ENCODE measurements at places on chromosomes 11 and 22. TPM values are rescaled to one million over a fixed set of nuclear protein-coding genes. Genes with fewer than 3 reads are reported as not detected.

The FAT3 gene
- polyA plus RNA-seq: 61.9 TPM

DNA sequence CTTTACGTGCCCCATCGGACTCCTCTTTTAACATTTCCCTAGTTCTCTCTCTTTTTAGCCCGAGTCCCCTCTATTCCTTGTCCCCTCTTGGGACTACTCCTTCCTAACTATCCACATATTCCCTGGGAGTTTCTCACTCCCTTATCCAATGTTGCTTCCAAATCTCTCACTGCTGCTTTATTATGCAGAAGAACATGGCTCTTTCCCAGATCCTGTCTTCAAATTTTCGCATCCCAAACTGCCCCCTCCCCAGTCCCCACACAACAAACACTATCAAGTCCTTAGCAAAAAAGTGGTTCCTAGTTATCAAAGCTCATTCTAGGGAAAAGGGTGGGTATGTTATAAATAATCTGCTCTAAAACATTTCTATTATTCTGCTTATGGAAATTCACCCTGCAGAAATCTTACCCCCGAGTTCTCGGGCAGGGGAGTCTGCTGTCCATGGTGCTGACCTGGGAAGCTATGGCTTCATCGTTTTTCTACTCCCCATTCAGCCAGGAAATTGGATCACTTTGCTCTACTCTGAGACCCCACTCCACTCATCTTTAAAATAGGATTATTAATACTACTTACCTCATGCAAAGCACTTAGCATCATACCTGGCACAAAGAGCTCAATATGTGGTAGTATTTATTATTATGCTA is 393.5 kb downstream of the BUD13 start:
- DNase-seq: peak; percentile 75

DNA sequence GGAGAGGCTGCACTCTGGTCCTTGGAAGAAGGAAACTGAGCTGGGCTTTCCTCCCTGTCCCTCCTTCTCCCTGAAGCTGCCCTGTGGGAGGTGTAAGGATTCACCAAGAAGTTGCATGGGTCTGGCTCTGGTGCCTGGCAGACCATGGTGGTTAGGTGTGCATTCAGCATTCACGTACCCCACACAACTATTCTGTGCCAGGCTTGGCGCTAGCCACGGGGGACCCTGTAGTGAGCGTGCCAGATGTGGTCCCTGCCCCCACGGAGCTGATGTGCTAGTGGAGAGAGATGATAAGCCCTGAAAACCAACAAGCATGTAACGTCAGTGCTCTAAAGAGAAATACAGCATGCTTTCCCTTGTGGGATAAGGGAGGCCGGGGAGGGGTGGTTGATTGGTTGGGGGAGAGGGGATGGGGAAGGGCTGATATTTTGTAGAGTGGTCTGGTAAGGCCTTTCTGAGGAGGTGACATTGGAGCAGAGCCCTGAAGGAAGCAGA is 48.9 kb downstream of the CD82 start:
- DNase-seq: no peak

The RTN4RL2 gene
- polyA plus RNA-seq: 3.7 TPM

- no peak for DNase-seq
Measured at GRCh38 chr11:102971766-102972165, 16.2 kb upstream of the MMP13 start.

DNA sequence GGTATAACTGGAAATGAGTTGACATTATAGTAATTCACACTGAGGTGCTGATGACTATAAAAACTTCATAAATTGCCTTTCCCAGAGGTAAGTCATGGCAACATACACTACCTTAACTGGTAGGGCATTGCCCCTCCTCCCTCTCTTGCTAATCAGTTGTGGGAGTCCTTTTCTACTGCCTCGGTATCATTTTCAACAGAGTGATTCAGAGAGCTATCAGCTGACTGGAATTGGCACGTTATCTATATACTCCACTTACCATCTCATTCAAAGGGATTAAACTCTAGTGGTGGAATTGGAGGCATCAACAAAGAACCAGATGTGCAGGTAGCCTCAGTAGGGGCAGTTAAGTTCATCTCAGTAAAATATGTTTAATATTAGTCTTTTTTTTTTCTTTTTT is 8.0 kb upstream of the NUP160 start:
- no peak for DNase-seq

The RFPL1 gene
- 0.20 TPM for polyA plus RNA-seq

GRCh38 chr22:37461961-37462360 is 24.2 kb downstream of the MFNG start:
- no peak for DNase-seq

- no peak for DNase-seq
Measured at GRCh38 chr11:134267966-134268365, 8.2 kb upstream of the GLB1L3 start.

- DNase-seq: no peak
Measured at GRCh38 chr11:128871168-128871610, 4.1 kb upstream of the KCNJ1 start.

DNA sequence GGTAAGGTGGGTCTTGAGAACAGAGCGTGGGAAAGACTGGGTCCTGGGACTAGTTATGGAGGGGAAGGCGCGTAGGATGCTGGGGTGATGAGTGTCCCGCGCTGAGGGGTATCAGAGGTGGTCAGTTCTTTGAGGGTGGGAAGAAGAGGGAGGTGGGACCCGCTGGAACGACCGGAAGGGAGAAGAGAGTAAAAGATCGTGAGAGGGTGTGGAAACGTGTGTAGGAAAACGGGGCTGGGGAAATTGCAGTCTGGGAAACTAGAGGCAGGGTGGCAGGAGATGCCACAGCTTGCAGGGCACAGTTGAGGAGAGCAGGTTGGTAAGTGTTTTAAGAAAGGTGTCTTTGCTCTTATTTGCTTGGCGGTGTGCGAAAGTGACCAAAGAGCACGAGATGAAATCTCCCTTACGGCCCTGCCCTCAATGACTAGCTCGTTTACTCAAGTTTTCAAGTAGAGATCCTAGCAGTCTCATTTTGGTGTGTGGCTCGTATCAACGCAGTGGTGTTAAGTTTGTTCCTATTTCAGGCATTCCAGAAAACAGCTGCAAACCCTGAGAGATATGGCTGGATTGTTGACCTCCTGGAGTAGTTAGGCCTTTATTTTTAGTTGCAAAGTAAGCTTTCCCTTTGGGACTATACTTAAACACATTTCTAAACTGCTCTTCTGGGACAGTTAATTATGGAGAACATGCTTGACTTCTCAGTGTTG is 615 bp downstream of the STT3A start:
- peak; percentile 8 for DNase-seq

The CDON gene
- 10.1 TPM for polyA plus RNA-seq

- DNase-seq: peak; percentile 40
Measured at GRCh38 chr11:110430267-110431050, 711 bp downstream of the FDX1 start.

The KRTAP5-9 gene
- polyA plus RNA-seq: 0.35 TPM

The OR10A2 gene
- not detected for polyA plus RNA-seq

The TIGD3 gene
- 0.17 TPM for polyA plus RNA-seq

DNA sequence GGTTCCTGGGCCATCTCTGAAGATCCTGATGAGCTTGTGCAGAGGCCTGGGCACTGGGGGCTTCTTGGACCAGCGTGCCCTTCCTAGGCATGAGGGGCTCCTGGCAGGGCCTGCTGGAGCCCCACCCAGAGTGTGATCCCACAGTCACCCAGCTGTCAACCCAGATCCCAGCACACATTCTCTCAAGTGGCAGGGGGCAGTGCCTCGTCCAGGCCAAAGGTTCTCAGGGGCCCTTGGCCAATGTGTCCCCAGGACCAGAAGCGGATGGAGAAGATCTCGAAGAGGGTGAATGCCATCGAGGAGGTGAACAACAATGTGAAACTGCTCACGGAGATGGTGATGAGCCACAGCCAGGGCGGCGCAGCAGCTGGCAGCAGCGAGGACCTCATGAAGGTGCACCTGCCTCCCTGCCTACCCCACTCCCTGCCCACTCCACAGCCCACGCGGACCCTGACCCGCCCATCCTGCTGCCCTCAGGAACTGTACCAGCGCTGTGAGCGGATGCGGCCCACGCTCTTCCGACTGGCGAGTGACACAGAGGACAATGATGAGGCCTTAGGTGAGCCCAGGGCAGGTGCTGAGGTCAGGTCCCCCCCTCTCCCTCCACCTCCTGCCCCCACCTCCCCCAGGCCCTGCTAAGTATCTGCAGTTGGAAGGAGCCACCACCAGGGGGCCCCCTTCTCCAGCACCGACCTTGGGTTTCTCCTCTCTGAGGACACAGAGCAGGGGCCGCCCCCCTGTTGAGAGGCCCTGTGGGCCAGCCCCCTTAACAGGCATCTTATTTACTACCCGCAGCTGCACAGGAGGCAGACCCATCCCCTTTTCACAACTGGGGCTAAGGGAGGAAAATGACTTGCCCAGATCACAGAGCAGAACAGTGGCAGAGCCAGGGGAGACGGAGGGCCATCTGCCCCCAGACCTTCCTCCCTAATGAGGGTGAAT is 14.7 kb downstream of the GGA1 start:
- DNase-seq: no peak

The PANX2 gene
- 0.51 TPM for polyA plus RNA-seq

GRCh38 chr22:43110927-43111623 is 525 bp downstream of the BIK start:
- peak; percentile 86 for DNase-seq

DNA sequence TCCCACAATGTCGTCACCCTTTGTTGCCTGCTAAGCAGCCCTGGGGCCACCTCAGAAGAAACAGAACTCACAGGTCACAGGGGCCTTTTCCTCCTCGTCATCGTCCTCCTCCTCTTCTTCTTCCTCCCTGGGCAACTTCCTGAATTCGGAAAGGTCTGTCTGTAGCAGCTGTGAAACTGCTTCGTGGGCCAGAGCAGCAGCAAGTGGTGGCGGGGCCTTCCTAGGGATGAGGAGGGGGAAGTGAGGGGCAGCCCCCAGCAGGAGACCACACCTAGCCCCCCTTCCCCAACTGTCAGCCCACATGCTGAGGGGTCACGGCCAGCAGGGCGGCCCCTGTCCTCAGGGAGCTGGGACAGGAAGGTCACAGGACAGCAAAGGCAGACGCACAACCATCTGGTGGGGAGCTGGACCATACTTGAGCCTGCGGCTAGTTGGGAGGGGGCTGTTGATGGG is 13.2 kb downstream of the PPM1F start:
- no peak for DNase-seq

DNA sequence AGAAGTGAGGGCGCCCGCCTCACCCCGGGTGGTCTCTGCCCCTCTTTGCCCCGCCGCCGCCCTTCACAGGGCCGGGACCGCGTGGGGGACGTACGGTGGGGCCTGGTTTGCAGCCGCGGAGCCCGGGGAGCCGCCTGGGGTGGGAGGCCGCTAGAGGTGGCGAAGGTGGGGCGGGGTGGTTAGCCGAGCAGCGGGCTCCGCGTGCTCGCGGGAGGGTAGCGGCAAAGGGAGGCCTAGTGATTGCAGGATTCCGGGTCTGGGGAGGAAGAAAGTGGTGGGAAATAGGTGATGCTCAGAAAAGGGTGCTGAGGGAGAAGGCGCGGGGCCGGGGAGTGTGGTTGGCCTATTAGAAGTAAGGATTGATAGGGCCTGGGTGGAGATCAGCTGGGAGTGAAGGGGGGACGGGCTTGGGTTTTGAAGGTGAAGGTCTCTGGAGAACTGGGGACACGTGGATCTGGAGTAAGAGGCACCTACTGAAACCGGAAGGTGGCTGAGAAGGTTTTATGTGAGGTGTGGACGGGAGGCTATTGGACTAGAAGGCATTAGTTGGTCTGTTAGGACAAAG is 571 bp downstream of the FAR1 start:
- DNase-seq: peak; percentile 35

The TSSK2 gene
- polyA plus RNA-seq: not detected

DNA sequence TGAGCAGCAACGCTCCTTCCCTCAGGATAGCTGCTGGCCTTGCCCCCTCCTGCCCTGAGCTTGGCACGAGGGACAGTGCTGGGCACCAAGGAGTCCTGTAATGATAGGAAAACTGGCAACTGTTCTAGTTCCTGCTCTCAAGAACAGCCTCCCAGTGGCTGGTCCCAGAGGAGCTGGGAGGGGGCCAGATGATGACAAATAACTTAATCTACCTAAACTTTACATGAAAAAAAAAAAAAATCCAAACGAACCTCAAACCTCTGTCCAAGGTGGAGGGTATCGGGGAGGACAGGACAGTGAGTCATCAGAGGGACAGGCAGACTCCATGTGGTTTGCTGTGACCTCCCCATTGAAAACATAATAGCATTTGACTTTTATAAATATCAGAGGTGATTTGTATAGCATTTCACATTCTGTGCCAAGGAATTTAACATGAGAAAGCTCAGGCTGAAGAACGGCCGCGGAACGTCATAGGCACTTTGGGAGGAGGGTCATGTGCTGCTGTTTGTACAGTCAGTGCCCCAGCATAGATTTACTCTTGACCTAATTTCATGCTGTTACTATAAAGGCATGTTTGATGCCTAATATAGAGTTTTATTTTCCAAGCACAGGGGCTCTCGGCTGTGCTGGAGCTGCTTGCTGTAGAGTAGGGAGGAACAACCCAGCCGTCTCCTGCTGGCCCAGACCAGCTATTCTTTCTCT is 98.2 kb upstream of the NNMT start:
- no peak for DNase-seq

- DNase-seq: no peak
Measured at GRCh38 chr11:31887180-31887579, 76.1 kb upstream of the PAX6 start.

The AP1B1 gene
- polyA plus RNA-seq: 34.3 TPM

DNA sequence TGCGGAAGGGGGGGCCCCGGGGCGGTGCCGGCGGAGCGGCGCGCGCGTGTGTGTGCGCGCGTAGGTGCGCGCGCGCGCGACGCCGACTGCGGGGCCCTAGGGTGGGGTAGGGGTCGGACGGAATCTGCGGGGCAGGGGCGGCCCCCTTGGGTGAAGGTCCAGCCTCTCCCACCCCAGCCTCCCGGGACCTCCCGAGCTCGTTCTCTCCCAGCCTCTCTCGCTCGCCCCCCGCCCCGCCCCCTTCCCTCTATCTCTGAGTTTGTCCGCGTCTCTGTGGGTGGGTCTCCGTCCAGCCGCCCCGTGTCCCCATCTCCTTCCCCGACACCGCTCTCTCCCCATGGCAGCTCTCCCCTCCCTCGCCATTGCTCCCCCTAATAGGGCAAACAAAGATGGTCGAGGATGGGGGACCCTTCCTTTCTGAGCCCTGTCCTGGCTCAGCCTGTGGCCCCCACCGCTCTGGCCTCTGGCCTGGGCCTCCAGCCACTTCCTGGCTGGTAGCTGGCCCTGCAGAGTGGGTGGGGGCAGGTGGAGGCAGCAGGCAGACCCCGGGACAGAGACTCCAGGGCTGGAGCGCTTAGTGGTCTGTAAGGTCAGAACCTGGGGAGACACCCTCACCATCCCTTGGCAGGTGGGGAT is 33.0 kb upstream of the PRR5 start:
- DNase-seq: no peak

DNA sequence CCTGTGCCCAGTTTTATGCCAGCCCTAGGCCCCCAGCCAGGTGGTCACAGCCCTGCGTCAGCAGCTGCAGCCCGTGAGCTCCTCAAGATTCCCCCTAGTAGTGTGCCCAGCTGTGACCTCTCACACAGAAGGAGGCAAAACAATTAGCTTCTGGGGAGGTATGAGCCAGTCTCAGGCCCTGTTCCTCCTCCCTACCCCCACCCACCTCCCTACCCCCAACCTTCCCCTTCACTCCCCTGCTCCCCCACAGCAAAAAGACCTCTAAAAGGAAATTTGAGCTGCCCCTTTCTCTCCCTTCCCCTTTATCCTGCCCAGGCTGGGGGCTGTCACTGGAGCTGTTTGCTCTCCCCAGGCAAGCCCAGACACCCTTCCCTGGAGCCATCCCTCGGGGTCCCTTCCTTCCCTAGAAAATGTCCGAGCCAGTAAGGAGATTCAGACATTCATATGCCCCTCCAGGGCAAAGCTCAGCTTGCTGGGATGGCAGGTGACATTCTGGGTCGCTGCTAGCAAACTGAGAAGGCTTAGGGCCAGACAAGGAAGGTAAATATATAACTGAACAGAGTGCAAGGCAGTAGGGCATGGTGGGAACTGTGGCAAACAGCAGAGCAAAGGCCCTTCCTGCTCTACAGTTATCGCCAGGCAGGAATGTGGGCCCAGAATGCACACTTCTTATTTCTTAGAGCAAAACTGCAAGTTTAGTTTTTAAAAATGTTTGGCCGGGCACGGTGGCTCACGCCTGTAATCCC is 300.2 kb downstream of the MN1 start:
- no peak for DNase-seq
